ENCODE measurements at places on chromosomes 1 and 21.

GRCh38 chr1:28781305-28781704 lies 30.7 kb upstream of the OPRD1 start:
- DNase-seq, result no peak

DNA sequence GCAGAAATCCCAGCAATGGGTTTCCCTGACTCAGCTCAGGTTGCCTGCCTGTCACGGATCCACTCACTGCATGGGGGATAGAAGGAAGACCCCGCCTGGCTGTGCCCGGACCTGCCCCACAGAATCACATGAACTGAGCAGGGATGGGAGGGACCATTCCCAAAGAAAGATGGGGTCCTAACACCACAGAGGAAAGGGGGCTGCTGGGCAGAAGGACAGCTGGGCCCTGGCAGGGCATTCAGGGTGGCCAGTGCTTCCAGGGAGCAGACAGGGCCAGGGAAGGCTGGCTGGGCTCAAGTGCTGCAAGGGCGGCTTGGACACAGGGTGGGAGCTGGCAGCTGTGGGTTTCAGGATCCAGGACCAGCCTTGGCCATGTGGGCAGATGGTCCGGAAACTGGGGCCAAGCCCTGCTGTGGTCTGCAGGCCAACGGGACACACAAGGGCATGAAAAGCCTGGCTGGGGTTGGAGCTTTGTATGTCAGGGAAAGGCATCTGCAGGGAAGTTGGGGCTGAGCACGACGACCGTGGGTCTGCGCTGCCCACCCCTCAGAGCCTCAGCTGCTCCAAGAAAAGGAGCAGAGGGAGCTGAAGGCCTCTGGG lies 723.9 kb downstream of the PTPRU start:
- DNase-seq, result no peak

GRCh38 chr1:83043244-83043643 lies 955.7 kb downstream of the TTLL7 start:
- DNase-seq, result no peak

- DNase-seq, result no peak
These were observed 8.5 kb upstream of the MYBPHL start for GRCh38 chr1:109315288-109315687.

GRCh38 chr1:209595599-209596285 lies 12.2 kb downstream of the CAMK1G start:
- no peak for DNase-seq

- no peak for DNase-seq
These were observed 168.1 kb downstream of the TGFBR3 start for GRCh38 chr1:91717839-91718238.

- no peak for DNase-seq
These were observed 809.3 kb downstream of the NCAM2 start for GRCh38 chr21:21807598-21807903.

DNA sequence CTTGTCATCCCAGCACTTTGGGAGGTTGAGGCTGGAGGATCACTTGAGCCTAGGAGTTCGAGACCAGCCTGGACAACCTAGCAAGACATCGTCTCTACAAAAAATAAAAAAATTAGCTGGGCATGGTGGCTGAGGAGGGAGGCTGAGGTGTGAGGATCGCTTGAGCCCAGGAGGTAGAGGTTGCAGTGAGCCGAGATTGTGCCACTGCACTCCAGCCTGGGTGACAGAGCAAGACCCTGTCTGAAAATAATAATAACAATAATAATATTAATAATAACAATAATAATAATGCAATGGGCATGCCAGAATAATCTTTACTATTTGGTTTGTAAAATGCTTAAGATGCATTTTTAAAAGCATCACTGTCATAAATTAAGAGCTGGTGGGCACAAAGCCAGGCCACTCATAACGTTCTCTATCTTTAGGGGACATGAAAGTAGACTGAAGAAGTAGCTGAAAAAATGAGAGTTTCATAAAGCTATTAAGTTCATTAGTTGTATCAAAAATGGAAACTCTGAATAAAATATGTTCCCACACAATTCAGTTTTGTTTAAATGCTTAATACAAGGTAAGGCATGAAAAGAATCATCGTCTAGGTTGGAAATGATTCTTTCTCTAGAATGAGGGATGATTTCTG lies 51.6 kb upstream of the ITPKB start:
- DNase-seq, result no peak

GRCh38 chr1:100502052-100502792 lies 35.7 kb upstream of the GPR88 start:
- no peak for DNase-seq

GRCh38 chr1:18922319-18922726 lies 20.0 kb upstream of the ALDH4A1 start:
- DNase-seq, result peak; percentile 76

- no peak for DNase-seq
These were observed 7.4 kb upstream of the DEGS1 start for GRCh38 chr1:224175617-224176016.

DNA sequence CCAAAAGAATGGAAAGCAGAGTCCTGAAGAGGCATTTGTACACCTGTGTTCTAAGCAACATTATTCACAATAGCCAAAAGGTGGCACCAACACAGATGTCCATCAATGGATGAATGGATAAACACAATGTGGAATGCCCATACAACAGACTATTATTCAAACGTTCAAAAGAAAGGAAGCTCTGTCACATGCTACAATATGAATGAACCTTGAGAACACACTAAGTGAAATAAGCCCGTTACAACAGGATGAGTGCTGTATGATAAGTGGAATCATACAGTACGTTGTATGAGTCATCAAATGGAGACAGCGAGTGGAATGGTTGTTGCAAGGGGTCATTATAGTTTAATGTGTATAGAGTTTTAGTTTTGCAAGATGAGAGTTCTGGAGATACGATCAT lies 80.1 kb downstream of the SH3BGR start:
- DNase-seq, result no peak

DNA sequence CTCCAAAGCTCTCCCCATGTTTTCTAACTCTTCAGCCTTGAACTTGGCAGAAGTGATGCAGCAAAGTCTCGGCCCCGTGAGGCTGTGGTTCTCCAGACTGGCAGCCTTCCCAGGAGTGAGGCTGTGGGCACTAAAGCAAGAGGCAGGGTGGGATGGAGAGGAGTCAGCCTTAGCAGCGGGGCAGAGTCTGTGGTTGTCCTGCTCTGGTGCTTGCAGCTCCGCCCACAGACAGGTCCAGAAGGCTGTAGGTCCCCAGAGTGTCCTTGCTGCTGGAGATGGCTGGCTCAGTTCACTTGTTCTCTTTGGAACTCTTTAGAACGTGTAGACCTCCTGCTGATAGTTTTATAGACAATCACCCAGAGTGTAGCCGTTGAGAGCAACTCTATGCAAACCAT lies 142.6 kb downstream of the AJAP1 start:
- DNase-seq, result no peak

DNA sequence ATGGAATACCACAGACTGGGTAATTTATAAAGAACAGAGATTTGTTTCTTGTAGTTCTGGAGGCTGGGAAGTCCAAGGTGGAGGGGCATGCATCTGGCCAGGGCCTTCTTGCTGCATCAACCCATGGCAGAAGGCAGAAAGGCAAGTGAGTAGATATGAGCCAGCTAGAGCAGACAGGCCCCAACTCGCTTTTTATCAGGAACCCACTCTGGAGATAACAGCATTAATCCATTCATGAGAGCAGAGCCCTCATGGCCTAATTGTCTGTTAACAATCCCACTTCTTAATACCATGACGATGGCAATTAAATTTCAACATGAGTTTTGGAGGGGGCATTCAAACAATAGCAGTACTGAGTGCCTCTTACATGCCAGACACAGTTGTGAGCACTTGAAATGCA lies 87.2 kb upstream of the SOX13 start:
- no peak for DNase-seq

- no peak for DNase-seq
These were observed 613 bp upstream of the GPATCH4 start for GRCh38 chr1:156601892-156602291.

DNA sequence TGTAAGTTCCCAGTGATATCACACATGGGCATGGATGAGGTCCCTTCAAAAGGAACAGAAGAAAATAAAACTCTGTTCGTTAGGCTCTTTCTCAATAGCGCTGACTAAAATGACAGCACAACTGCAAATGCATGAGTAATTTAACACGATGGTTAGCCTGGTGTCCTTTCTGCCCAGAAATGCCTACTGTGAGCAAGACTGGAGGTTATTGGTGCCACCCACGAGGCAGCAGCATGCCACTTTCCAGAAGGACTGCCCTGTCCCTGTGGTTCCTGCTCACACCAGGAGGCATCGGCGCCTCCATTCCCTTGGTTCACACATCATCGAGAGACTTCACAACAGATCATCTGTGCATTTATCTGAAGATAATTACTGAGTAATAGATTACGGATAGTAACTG lies 26.2 kb downstream of the VPS26C start:
- DNase-seq, result no peak

DNA sequence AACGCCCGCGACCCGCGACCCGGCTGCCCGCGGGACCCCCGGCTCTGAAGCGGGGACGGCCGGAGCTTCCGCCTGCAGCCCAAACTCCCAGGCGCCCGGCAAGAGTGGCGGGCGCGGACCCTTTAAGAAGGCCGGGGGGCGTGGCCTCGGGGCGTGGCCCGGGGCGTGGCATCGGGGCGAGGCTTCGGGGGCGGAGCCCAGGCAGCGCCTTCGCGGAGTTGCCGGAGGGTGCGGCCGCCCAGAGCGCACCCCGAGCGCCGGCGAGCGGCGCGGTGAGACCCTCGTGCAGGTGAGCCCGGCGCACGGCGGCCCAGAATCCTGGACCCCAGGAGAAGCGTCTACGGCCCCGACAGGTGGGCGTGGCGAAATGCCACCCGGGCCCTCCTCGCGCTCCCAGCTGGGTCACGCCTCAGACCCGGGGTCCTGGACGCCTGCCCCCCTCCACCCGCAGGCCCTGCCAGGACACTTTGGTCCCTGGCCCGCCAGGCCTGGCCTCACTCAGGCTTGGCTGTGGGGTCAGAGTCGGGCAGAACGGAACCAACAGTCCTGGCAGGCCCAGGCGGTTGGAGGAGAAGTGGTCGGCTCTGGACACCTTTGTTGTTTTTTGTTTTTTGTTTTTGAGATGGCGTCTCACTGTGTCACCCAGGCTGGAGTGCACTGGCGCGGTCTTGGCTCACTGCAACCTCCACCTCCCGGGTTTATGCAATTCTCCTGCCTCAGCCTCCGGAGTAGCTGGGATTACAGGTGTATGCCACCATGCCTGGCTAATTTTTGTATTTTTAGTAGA lies 14.4 kb downstream of the RNF223 start:
- DNase-seq, result no peak

DNA sequence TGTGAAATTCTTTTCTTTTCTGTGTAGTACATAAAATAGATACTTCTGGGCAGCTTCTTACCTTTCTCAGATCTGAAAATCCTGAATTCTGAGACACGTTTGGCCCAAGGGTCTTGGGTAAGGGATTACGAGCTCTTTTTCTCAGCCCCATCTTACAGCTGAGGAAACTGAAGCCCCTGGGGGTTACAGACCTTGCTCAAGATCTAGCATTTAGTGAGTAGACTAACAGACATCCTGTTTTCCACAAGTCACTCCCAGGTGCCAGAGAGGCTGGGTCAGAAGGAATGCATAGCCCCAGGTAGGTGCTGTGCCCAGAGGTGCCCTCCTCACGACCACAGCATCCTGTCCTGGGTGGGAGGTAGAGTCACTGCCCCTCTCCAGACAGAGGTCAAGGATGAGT lies 13.2 kb upstream of the CREG1 start:
- no peak for DNase-seq

GRCh38 chr1:116139592-116140134 lies 28.5 kb downstream of the MAB21L3 start:
- no peak for DNase-seq

- DNase-seq, result no peak
These were observed 12.0 kb upstream of the PRELP start for GRCh38 chr1:203463469-203464062.

DNA sequence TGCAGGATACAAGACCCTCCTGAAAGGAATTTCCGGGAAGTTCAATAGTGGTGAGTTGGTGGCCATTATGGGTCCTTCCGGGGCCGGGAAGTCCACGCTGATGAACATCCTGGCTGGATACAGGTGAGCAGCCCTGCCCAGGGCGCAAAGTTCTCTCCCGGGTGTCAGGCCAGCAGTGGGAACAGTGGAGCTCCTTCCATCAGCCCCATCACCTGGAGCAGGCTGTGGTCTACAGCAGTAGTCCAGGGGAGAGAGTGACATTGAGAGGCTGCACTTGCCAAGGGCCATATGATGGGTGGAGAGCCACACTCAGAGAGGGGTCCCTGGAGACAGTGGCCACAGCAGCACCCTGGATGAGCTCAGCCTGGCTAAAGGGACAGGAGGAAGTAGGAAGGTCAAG lies 44.1 kb downstream of the TFF3 start:
- no peak for DNase-seq

- peak; percentile 14 for DNase-seq
These were observed 204.3 kb downstream of the KCNJ6 start for GRCh38 chr21:37711836-37712568.

DNA sequence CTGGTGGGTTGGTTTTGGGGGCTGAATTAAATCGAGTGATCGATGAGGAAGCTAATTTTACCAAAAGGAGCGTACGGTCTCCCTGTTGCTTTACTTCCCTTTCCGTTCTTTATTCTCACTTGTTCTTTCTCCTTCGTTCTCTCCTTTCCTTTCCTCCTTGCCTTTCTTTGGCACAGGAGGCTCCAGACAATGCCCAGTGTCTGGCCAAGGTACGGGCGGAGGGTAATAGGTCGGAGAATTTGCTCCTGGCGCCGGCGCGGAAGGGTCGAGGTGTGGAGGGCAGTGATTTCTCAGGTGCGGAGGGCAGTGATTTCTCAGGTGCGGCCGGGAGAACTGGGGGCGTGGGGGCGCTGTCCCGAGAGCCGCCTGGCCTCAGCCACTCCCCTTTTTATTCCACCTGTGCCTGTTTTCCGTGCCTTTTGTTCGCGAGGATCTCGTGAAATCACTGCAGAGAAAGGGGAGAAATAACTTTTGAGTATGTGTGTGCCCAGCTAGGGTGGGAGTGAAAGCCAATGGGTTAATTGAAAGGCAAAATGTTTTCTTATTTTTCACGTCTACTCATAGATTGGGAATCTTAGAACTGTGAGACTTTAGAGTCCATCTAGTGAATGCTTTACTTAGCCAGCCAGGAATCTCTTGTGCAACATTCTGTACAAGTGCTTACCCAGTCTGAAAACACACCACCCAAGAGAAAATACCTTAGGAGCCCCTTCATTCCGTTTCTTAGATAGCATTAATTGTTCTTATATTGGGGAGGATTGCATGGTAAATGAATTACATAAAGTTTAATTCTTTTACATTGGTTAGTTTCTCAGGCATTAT lies 1.3 kb downstream of the FNBP1L start:
- DNase-seq, result no peak

DNA sequence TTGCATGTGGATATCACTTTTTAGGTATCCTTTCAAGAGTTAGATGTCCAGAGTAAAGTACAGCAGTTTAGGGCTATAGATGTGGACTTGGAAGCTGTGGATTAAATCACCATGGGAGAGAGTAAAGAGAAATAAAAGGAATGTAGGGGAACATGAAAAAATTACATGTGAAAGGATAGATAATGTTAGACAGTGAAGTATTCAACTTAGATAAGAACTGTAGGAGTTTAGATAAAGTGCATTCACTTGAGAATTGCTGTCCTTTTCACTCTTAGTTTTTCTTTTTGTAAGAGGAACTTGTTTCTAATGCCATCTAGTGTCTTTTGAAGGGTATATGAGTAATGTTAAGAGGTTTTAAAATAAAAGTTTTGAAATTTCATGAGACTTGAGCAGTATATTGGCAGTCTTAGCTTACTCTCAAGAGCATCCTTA lies 40.1 kb downstream of the MAST2 start:
- DNase-seq, result no peak

Measured in GM04503 (cell line).